ENCODE measurements at places on chromosomes 3 and 15.

DNA sequence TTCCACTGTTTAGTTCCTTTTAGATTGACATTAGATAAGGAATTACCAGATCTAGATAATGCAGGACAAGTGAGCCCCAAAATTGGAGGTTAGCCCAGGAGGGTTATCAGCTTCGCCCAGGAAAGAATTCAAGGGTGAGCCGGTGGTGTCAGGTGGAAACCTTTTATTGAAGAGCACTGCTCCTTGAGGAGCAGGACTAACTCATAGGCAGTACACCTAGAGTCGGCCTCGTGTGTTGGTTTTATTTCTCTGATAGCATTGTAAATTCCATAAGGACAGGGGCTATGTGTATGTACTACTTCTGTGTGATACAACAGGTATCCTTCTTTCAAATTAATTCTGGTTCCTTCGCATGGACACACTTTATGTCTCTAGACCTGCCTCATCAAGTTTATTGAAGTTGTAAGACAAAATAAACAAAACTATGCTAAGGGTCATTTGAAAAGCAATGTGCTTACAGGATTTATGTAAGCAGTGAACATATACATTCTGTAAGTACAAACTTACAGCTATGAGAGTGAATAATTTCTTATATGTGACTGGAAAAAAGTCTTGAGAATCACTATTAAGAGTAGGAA, 57.2 kb downstream of the SNX4 start:
- no peak for DNase-seq

- no peak for DNase-seq
Measured at GRCh38 chr3:151367448-151367847, 17.1 kb downstream of the P2RY12 start.

DNA sequence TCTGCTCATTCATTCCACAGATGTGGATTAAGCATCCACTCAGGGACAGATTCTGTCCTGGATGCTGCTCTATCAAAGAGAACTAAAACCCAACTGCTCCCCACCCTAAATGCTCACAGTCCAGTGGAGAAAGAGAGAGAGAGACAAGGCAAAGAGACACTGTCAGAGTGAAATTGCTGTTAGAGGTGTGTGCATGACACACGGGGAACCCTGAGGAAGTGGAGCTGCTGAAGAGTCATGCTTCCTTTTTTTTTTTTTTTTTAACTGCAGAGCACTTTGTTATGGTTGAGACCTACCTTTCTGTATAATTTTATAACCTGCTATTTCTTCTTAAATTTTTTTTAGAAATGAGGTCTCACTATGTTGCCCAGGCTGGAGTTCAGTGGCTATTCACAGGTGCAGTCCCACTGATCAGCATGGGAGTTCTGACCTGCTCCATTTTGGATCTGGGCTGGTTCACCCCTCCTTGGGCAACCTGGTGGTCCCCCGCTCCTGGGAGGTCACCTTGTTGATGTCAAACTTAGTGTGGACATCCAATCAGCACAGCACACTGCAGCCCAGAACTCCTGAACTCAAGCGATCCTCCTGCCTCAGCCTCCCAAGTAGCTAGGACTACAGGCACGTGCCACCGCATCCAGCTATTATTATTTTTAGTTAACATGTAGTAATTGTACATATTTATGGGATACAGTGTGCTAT, 18.2 kb upstream of the PSTPIP1 start:
- DNase-seq = peak; percentile 56

DNA sequence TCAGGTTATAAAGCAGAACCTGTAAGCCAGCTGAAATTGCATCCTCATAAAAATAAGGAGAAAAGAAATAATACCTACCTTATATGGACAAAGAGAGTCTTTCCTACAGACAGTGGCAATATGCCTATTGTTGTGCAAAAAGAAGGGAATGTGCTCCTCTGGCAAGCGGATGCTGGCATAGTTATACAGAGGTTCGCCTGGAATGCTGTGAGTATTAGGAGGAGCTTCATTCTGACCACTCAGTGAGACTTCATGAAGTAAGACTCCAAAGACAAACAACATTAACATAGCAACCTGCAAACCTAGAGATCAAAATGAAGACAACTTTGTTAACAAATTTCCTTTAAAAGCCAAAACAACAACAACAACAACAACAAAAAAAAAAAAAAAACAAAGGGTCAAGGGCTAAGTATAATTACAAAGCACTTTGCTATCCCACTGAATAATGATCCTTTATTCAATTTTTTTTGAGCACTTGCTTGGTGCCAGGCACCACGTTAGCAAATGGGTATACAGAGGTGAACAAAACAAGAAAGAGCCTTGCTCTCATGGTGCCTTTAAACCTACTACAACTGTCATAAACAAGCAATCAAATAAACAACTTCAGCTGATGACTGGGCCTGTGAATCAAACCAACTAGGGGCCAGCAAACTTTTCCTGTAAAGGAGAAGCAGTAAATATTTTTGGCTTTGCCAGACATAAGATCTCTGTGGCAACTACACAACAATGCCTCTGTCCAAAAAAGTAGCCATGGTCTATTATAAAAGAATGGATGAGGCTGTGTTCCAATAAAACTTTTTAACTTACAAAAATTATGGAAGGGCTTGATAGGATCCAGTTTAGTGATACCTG, 3.7 kb downstream of the EOGT start:
- DNase-seq = no peak

- DNase-seq = peak; percentile 93
Measured at GRCh38 chr3:112858410-112859069, 11.9 kb upstream of the CD200R1L start.

GRCh38 chr3:88926221-88926620, 181.2 kb upstream of the EPHA3 start:
- DNase-seq = no peak

GRCh38 chr3:193903966-193904365, 232.0 kb upstream of the HES1 start:
- DNase-seq = no peak

DNA sequence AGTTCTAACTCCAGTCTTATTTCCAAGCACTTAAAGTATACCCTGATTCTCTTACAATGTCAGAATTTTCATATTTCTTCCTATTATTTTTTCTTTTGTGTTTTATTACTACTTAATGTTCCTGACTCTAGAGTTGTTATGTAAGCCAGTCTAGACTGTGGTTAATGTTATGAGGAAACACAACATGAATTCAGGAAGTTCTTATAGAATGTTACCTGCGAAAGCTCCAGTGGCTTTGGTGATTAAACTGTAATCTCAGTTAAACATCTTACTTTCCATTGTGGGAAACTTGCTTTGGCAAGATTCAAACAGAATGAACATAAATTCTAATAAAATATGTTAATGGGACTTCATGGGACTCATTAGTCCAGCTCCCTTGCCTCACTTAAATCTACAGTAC, 36.6 kb upstream of the CHL1 start:
- no peak for DNase-seq

GRCh38 chr3:62662677-62663076, 212.5 kb downstream of the CADPS start:
- DNase-seq = no peak

DNA sequence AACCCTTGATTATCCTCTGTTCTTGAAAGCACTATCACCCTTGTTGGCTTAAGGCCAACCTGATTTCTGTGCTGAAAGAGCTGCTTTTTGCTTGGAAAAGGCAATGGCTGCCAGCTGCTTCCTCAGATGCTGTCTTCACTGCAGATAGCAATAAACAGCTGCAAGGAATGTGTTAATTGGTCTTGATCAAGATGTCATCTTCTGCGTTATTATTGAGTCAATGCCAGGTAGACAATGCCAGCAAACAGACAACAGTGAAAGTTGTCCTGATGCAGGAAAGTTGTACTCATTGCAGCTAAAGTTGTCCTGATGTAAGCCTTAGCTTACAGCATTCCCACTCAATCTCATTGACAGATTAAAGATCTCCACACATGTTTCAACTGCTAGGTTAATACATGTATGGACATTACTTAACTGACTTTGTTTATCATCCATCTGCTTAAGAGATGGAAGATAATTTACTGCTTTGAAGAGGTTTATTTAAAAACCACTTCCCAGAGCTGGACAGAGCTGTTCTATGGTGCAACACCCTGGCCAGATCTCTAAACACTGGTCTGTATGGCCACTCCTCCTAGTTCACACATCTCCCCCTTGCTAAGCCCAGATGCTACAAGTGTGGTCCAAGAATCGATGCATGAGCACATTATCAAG, 251.0 kb upstream of the MCTP2 start:
- DNase-seq = no peak

- DNase-seq = no peak
Measured at GRCh38 chr15:86630946-86631345, 551.3 kb downstream of the AGBL1 start.

DNA sequence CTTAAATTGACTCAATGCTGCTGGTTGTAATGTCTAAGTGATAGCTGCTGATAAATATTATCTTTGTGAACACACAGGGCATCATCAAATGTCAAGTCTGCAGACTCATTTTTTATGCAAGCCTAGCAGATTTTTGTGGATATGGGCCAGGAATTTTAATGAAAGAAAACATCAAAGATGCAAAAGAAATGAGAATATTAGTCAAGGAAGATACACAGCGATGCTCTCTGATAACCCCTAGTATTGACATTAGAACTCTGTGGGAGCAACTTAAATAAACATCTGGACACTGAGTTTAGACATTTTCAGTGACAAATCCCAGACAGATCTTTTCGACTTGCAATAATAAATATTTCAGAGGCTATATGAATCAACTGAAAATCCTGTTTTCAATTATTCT, 28.3 kb downstream of the POLR2M start:
- no peak for DNase-seq

DNA sequence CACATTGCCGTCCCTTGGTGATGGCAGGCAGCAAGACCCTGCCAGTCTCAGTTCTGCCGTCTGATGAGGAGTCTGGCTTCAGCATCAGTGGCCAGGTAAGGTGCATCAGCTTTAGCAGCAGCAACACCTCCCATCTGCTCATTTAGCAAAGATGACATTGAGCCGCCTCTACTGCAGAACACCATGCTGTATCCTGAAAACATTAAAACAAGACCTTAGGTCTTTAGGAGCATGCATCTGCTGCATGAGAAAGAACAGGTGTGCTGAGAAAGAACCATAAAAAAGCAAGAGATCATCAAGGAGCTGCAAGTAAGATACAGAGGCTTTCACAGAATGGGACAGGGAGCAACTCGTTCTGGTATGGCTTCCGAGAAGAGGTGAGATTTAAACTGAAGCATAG, 87.5 kb downstream of the SCN11A start:
- no peak for DNase-seq

DNA sequence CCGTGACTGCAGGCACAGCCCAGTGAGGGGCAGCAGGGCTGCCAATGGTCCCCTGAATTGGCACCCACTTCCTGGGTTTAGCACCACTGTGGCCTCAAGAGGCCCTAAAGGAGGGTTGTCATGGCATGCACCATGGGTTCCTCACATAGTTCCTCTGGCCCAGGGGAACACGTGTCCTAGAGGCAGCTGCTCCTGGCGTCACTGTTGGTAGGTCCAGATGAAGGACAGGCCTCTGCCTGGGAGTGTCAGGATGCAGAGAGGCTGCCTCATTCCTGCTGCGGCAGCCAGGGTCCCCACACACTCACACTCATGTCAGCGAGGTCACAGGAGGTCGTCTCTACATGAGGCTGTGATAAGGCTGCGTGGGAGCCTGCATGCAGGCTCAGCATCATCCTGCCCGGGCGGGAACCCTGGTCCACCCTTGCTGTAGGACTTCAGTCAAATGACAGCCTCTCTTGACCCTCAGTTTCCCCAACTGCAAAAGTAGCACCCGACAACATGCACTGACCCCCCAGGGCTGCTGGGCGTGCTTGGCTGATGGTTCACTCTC, 26.1 kb upstream of the SFMBT1 start:
- no peak for DNase-seq

DNA sequence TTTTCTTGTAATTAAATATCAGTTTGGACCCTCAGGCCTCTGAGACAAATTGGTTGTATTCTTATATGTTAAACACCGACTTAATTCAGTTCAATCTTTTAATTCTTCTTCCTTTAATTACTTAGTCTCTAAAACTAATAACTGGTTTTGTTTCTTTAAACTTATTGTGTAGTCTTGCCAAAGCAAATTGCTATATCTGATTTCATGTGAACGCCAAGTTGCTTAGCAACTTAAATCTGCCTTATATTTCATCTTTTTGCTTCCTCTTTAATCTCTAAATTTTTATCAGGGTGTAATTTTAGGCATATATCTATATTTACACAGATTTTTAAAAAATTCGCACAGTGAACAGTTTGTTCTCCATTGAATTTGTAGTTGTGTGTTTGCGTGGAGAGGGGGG, 82.2 kb downstream of the CADM2 start:
- DNase-seq = no peak

- peak; percentile 6 for DNase-seq
Measured at GRCh38 chr15:79617071-79617470, 184.9 kb downstream of the MINAR1 start.

- DNase-seq = no peak
Measured at GRCh38 chr3:62011666-62012065, 361.7 kb downstream of the FEZF2 start.

DNA sequence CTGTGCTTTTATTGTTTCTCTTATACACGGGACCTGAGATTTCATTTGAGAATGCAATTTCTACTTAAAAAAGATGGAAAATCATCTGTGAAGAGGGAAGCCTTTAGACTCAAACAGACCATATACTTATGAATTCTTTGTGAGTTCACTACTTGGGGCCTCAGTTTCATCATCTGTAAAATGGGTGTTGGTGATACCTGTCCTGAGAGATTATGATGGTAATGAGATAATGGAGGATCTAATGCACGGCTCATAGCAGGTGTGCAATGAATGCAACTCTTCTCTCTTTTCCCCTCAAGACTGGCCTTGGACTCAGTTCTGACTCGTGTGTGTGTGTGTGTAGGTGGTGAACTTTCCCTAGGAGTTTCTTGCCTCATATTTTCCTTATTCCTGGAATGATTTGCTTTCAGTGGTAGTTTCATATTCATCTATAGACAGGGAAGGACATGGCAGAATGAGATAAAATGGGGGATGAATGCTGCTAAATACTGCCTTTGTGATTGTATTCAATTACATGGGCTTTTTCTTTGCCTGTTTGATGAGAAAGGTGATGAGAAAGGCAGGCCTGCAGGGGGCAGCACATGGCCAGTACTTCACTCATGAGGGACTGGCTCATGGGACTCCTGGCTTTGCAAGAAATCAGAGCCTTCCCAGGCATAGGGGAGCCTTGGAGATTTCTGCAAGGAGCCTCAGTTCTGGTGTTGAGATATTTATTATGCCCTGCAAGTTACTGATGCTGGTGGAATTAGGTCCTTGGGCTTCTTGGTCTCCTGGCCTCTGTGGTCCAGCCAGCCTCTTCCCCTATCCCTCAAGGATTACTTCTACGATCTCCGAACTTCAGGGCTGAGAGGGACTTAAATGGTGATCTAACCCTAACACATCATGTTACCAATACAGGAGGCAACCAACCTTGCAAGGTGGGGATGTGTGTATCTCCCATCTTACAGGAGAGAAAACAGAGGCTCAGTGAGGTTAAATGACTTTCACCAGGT, 70.7 kb downstream of the RPLP1 start:
- peak; percentile 77 for DNase-seq

- peak; percentile 63 for DNase-seq
Measured at GRCh38 chr15:74835312-74835823, 7.6 kb downstream of the ULK3 start.

Data from inflammatory macrophage (primary cell).